ENCODE measurements at places on chromosomes 6 and 20.

DNA sequence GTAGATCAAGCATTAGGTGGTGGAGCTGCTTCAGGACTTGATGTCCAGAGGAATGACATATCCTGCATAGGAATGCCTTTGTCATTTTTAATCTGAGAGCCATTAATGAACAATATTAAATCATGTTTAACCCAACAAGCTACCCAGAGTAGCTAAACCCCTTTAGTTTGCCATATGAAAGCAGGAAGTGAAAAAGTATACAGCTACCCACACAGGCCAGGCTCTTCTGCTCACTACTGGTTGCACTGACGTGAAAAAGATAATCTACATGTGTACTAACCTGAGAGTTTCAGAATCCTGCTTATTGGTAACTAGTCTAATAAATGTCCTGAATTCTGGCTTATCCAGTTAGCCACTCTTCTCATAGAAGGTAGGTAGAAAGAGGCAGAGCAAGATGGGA is 19.9 kb downstream of the GLYATL3 start:
- no peak for DNase-seq

GRCh38 chr6:150053450-150053849 is 15.5 kb downstream of the ULBP3 start:
- DNase-seq, result no peak

GRCh38 chr20:25203871-25204320 is 8.4 kb downstream of the ENTPD6 start:
- no peak for DNase-seq

GRCh38 chr6:167949121-167949684 is 48.3 kb upstream of the KIF25 start:
- DNase-seq, result no peak
